ENCODE measurements at places on chromosomes 13 and 19.

GRCh38 chr19:10052602-10053360 lies 33.3 kb upstream of the SHFL start:
- DNase-seq, result no peak

GRCh38 chr13:99959540-99960230 lies 11.9 kb downstream of the ZIC5 start:
- peak; percentile 53 for DNase-seq

DNA sequence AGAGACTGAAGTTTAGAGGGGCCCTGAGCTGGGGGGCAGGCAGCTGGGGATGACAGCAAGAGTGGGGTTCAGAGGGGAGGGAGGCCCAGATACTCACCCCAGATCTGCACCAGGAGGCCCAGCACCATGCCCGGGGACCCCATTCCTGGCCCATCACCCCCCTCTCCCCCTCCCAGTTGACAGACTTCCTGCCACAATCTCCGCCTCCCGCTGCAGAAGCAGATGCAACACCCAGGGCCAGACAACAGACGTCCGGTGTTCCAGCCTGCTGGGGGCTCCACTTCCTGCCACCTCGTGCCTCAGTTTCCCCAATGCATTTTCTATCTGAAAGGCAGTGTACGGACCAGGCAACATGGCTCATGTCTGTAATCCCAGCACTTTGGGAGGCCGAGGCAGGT lies at the start of gene TMIGD2:
Gene TMIGD2 (minus strand): TSS at position 147 of the 398 bp plus-strand sequence. CDS start 4 bp downstream, at position 143.
- DNase-seq, result no peak

DNA sequence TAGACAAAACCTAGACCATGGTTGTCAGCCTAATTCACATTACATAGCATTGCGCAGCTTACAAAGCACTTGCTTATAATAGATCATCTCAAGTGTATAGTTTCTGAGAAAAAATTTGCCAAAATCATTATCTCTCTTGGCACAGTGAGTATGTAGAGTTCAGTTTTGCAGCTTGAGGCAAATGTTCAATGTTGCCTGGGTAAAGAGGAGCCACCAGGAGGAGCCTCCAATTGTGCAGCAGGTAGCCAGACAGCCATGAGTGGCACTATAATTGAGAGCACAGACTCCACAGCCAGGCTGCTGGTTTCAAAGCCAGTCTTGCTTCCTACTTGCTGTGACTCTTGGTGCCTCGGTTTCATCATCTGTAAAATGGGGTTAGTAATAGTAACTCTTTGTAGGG lies 24.0 kb upstream of the OLFM4 start:
- no peak for DNase-seq

- DNase-seq, result peak; percentile 76
Observed at GRCh38 chr13:20828539-20829364, 55.0 kb upstream of the EEF1AKMT1 start.

- no peak for DNase-seq
Observed at GRCh38 chr13:28564030-28564429, 69.1 kb upstream of the FLT1 start.
